ENCODE measurements at places on chromosomes 12 and 14.

DNA sequence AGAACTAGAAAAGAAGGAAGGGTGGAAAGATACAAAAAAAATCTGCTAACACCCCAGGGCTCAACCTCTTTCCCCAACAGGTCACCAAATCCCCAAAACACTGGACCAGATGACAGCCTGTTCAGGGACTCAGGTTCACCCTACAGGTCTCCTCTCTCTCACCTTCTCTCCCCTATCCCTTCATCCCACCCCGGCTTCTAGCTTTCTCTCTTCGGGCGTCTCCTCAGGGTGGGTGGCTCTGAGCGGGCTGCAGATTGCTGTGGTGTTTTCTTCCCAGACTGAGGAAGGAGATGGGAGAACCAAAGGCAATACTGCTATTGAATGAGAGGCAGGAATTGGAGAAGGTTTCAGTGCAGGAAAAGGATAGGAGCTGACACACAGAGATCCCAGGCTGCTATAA is 39.3 kb downstream of the ANO2 start:
- no peak for DNase-seq

DNA sequence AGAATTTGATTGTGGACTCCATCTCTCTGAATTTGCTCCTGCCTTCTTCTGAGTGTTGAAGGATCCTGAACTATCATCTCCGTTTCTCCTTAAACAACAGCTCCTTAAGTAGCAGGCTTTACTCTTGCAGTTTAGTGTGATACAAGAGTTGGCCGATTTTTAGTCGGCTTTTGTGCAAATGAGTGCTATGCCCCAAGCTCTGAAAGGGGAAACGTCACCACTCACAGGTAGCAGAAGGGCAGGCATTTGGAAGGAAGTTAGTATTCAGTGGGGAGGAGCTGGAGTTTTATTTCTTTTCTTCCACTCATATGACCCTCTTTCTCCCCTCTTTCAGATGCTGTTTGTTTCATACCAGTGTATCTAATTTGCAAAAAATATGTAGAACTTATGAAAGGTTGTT is 36.5 kb upstream of the LRRC10 start:
- no peak for DNase-seq

DNA sequence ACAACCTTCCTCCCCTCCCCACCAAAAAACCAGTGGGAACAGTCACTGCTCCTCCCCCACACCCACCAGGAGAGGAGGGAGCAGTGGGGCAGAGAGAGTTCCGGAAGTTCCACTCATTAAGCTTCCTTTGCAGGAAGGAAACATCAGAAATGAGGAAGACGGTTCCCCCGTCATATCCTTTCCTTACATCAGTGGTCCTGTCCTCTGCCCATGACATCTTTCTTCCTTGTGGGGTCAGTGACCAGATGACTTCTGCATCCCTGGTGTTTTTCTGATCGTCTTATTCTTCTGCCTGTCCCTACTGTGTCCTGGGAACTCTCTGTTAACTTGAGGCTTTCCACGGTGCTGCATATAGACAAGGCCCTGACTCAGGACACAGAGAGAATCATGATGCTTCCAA is 40.8 kb upstream of the SPTLC2 start:
- DNase-seq = peak; percentile 71

GRCh38 chr12:7916936-7917335 is 19.1 kb downstream of the SLC2A3 start:
- DNase-seq = no peak

- peak; percentile 35 for DNase-seq
These were observed 23.5 kb downstream of the FGF23 start for GRCh38 chr12:4356041-4356327.

- DNase-seq = no peak
These were observed 2.9 kb downstream of the RILPL2 start for GRCh38 chr12:123433615-123434014.

DNA sequence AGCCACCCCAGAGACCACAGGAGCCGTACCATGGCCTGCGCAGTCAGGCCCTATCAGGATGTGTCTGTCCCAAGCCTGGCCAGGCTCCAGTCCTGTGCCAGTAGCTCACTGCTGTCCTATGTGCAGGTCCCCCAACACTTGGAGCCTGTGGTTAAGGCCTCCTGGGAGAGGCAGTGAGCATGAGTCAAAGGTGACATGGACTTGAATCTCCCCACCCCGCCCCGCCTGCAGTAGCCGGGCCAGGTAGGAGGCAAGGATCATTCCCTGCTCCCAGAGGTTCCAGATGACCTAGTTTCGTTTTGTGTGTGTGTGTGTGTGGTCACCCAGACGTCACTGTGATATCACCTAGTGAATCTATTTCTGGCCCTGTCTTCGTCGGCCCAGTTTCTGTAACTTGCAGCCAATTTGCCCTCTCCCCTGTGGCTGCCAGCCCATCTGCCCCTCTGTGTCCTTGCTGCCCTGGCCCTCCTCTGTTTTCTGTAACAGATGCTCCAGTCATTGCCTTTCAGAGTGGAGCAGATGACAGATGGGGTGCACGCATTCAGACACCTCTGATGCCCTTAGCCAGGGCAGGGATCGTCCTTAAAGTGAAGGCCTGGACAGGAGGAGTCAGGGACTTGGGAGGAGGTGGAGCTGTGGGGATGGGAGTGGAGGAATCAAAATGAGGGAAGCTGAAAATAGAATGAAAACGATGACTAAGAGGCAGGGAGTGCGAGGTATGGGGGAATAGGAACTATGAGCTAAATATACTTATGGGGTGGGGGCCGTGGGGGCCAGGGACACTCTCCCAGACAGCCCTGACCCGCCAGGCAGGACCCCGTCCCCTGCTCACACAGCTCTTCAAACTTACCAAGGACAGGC is 37.4 kb downstream of the SLC6A12 start:
- peak; percentile 59 for DNase-seq

- DNase-seq = no peak
These were observed 693.8 kb downstream of the BCL11B start for GRCh38 chr14:98578204-98578603.

DNA sequence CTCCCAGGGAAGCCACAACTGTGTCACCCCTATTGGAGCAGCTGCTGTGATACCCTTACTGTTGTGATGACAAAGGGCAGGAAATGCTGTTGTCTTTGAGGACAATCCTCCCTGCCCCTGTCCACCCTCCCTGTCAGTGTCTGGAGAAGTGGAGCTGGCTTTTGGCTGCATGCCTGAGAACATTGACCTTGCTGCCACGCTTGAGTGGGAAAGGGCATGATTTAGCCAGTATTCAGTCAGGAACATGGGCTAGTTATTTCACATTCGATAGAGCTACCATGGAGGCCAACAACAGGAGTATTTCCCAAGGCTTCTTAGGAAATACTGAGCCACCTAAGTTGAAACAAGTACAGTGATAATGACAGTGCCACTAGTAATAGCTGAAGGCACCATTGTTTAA is 59.4 kb downstream of the MYRFL start:
- DNase-seq = no peak

DNA sequence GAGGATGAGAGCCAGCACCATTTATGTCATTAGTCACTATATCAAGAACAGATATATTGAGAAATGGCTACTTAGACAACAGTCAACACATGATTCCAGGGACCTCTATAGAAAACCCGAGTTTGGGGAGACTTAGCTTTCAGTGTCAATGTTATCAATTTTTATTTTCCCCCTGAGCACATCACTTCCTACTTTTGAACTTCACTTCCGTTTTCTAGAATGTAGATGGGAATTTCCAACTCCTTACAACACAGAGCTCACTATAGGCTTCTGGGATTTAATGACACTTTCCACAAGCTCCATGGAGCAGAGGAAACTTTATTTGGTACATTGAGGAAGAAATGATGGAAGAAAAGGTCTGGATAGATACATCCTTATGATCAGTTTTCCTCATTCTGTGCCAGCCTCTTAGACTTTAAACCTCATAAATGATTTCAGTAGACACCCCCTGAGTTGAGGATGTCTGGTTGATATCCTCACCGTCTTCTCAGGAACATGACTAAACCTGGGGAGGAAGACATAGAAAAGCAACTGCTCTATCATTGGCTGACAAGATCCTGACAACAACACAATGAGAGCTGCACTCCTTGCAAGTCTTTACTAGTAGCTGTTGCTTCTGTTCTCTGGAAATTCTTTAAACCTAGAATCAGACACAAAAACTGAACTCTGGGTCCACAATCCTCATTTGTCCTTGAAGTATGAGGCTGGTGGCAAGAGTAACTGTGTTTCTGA is 449.4 kb upstream of the OR4E1 start:
- DNase-seq = peak; percentile 40
